Liver (tissue), 10 donors: ENCODE measurements at places on chromosomes 1 and 21. TPM values are rescaled to one million over a fixed set of nuclear protein-coding genes. Genes with fewer than 3 reads are reported as not detected.

Gene NR1I3
- total RNA-seq, result 52.3 TPM

Gene EFNA1
- 180 TPM for total RNA-seq

Gene ILDR2
- total RNA-seq, result 0.09 TPM

Gene TMEM81
- 0.98 TPM for total RNA-seq

Gene VWA5B1
- not detected for total RNA-seq

Gene C1orf216
- total RNA-seq, result 3.2 TPM

DNA sequence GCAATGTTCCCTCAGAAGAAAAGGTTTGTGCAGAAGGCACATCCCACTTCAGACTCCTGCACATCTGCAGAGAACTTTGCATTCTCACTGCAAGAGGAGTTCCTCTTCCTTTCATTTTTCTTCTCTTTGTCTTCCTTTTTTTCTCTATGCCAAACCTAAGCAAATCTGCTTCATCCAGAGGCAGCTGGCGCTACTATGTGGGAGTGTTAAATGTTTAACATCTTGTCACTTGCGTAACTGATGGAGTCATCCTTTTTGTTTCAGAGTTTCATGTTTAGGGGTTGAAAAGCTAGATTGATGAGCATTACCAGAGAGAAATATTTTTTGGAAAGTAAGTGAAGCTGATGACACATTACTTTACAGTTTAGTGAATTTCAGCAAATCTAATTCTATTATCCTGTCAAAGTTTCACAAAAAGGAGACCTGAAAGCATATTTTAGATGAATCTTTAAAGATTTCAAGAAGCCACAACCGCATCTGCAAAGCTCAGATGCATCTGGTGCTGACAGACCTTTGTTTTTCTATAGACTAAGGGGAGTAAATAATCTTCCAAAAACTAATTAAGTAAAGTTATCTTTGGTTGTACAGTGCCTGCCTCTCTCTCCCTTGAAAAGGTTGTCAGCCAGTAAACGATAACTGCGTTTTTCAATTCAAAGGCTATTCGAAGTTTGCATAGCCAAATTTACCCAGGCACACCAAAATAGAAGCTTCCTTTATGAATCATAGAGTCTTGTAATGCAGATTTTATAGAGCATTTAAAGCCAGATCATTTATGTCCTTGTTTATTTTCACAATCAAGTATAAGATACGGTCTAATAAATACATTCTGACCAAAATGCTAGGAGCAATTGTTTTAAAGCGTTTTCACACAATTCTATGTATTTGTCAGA is 1.2 kb upstream of the LRRC53 start:
- H3K27ac ChIP-seq, result no peak overlapping the region
- H3K4me1 ChIP-seq, result no peaks in the 10 kb centered on the region
- H3K27me3 ChIP-seq, result no peaks in the 10 kb centered on the region

DNA sequence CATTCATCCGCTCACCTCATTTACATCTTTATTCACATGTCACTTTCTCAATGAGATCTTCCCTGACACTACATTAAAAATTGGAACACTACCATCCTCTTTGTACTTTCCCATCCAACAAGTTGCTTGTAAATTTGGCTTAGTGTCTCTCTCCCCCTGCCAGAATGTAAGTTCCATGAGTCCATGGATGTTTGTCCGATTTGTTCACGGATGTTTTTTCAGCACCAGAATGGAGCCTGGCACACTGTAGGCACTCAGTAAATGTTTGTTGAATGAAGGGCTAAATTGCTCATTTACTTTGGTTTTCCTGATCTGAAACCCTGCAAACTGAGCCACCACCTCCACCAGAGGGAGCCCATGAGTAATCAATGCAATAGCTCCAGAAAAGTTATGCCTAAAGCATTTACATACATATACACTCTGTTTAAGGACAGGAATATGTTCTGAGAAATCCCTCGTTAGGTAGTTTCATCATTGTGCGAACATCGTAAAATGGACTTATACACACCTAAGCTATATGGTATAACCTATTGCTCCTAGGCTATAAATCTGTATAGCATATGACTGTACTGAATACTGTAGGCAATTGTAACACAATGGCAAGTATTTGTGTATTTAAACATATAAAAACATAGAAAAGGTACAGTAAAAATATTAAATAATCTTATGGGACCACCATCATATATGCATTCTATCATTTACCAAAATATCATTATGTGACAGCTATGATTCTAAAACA is 2.8 kb upstream of the EYA3 start:
- H3K27me3 ChIP-seq, result no peaks in the 10 kb centered on the region
- peaks cover 6% of the 10 kb centered on the region for H3K4me1 ChIP-seq
- DNase-seq, result peak; percentile 84

GRCh38 chr21:18677632-18678031 is 274.0 kb upstream of the TMPRSS15 start:
- H3K27ac ChIP-seq, result no peak overlapping the region
- no peaks in the 10 kb centered on the region for H3K36me3 ChIP-seq
- H3K4me3 ChIP-seq, result no peak overlapping the region
- H3K4me1 ChIP-seq, result no peaks in the 10 kb centered on the region
- DNase-seq, result no peak

DNA sequence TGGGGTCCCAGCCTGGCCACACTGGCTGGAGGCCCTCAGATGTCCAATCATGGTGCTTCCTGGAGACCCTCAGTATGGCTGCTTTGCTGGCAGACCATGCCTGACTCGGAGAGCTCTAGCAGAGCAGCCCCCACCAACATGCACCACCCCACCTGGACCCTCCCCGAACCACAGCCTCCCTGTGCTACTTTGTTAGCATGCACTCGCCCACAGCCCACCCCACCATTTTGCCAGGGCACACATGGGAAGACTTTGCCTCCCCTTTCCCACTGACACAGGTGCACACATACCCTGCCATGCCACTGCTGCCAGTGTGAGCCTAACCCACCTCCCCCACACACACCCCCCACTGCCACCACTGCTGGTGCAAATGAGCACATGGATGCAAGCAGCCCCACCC is 497.5 kb upstream of the PBX1 start:
- no peaks in the 10 kb centered on the region for H3K36me3 ChIP-seq
- no peaks in the 10 kb centered on the region for H3K27me3 ChIP-seq
- H3K4me3 ChIP-seq, result no peak overlapping the region
- no peak for DNase-seq
